ENCODE measurements at places on chromosomes 16 and 17.

- DNase-seq: no peak
Observed at GRCh38 chr16:918068-918467, 52.7 kb downstream of the LMF1 start.

GRCh38 chr16:16928532-16929109 is 542.1 kb downstream of the XYLT1 start:
- no peak for DNase-seq

DNA sequence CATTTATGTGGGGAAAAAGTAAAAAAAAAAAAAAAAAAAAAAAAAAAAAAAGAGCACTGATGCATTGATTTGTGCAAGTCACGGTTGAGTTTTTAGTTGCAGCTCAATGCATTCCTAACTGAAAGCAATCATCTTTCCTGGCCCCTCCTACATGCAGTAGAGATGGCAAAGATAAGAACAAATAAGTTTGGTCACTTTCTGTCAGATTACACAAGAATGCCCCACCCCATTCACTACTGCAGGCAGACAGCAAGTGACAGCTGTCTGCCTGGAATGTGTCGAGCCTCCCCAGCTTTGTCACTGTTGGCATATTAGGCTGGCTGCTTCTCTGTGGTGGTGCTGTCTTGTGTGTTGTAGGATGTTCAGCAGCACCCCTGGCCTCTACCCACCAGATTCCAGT is 243.5 kb downstream of the FOXL1 start:
- no peak for DNase-seq

GRCh38 chr16:73064212-73064993 is 16.5 kb upstream of the ZFHX3 start:
- no peak for DNase-seq

- no peak for DNase-seq
Observed at GRCh38 chr17:62478424-62478879, at the start of gene TLK2. Gene TLK2 (plus strand): TSS chr17:62478825. CDS start chr17:62481126, 2,301 bp downstream.

DNA sequence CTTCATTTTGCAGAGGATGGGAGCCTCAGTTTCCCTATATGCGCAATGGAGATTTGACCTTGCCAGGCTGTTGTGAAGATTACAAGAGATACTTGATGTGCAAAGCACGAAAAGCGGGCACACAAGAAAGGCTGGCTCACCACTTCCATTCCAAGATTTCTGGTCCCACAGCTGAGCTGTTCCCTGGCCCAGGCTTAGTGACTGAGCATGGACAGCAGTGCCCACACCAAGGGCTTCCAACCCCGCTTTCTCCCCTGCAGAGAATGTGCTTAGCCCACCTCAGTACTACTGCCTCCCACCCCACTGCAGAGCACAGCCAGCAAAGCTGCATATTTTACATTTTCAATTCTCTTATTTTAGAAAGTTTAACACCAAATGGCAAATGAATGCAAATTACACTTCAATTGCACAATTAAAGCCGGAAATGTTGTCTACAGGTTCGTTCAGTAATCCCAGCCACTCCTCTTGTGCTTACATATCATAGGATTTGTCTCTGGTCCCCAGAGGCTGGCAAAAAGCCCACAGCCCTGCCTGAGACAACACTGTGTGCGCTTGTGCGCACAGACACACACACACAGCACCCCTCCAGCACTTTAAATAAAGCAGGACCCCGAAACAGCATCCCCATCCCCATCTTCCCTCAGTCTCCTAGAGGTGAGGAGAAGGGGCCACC is 51.8 kb downstream of the VAC14 start:
- DNase-seq: no peak

GRCh38 chr16:31458073-31458843 is 1.0 kb upstream of the ARMC5 start:
- DNase-seq: no peak

GRCh38 chr17:10116753-10117420 is 81.5 kb downstream of the GAS7 start:
- no peak for DNase-seq

DNA sequence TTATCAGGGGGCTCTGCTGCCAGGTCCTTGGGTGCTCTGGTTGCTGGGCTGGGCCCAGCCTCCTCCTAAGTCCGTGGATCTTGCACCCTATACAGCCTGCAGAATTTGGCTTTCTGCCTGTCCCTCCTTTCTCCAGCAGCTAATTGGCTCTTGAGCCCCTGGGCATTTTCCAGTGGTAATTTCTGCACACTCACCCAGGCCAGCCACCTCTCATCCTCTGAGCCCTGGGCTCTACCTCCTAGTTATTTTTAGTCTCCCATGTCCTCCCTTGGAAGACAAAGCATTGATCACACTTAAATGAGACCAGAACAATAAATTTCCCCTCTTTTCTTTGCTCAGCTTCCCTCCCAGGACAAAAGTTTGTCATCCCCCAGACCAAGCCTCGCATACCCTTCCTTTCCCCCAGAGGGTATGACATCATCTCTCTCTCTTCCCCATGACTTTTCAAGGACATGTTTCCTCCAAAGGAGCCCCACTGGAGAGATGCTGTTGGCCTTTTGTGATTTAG is 38.1 kb downstream of the C17orf75 start:
- no peak for DNase-seq

DNA sequence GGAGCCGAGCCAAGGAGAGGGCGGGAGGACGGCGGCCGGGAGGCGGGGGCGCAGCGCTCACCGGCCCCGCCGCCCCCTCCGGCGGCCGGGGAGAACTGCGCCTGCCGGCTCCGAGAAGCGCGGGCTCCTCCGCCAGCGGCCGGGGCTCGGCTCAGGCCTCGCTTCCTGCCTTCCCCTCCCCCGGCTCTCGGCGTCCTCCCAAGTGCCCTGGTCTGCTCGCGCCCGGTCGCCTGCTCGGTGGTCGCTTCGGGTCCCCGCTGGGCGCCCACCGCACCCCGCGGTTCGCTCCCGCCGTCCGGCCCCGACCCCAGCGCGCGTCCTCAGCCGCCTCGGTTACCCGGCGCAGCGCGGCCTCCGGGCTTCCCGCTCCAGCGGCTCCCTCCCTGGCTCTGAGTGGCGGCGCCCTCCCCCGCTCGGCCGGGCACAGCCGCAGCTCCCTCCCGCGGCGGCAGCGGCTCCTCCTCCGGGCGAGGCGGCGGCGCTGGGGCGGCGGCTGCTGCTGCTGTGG is 313 bp downstream of the UBTF start:
- DNase-seq: no peak

GRCh38 chr17:18038149-18038850 is 668 bp downstream of the ATPAF2 start:
- no peak for DNase-seq

DNA sequence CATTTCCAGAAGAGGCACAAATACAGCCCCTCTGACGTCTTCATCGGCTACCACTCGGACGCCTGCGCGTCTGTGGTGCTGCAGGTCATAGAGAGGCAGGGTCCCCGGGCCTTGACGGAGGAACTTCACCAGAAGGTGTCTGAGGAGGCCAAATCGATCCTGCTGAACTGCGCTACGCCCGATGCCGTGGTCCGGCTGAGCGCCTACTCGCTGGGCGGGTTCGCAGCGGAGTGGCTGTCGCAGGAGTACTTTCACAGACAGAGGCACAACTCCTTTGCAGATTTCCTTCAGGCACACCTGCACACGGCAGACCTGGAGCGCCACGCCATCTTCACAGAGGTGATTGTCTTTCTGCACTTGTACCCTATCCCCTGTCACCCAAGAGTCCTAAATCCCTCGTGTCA is 67.0 kb upstream of the ENDOV start:
- no peak for DNase-seq

- no peak for DNase-seq
Observed at GRCh38 chr17:31072186-31072585, 22.6 kb upstream of the NF1 start.

DNA sequence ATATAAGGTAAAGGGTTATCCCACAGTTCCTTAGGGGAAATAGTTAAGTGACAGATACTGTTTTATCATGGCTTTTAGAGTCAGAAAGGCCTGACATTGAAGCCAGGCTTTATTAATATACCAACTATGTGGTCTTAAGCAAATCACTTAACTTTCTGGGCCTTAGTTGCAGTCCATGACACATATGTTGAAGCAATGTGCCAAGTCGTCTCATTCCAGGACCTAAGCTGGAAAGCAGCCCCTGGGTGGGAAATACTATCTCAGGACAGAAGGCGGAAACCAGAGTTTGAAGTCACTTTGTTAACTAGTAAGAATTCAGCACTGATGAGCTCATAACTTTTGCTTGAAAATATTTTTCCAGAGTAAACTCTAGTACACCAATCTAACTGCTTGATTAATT is 80.0 kb downstream of the USP32 start:
- no peak for DNase-seq

GRCh38 chr16:86505899-86506864 is 4.1 kb upstream of the FOXF1 start:
- DNase-seq: no peak

- DNase-seq: no peak
Observed at GRCh38 chr17:16391451-16391850, 10.6 kb downstream of the UBB start.

DNA sequence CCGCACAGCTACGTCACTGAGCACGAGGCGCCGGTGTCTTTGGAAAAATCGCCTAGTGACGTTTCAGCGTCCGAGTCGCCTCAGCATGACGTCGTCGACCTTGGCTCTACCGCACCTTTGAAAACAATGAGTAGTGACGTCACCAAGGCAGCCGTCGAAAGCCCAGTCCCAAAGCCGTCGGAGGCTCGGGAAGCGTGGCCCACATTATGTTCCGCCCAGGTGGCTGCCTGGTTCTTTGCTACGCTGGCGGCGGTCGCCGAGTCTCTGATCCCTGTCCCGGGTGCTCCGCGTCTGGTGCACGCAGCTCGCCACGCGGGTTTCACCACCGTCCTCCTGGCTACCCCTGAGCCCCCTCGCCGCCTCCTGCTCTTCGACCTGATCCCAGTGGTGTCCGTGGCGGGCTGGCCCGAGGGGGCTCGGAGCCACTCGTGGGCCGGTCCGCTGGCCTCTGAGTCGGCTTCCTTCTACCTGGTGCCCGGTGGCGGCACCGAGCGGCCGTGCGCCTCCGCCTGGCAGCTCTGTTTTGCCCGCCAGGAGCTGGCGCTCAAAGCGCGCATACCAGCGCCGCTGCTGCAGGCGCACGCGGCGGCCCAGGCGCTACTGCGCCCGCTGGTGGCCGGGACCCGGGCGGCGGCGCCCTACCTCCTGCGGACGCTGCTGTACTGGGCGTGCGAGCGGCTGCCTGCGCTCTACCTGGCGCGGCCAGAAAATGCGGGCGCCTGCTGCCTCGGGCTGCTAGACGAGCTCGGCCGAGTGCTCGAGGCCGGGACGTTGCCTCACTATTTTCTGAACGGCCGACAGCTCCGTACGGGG is 1.5 kb downstream of the TMEM102 start:
- DNase-seq: no peak

DNA sequence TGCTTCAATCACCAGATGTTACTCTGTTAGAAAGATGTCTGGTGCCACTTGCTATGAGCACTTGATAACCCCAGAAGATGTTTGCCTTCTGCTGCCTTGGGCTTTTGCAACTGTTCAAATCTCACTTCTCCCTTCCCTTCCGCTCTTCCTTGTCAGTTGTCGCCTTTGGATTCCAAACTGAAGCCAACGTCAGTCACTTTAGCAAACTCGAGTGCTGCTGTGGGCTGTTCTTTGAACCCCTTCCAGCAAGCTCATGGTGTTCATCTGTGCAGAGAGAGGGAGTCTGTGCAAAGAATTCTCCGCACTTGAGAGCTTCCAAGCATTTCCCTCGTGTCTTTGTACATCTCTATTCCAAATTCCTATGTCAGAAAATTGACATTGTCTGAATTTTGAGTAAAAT is 879.4 kb downstream of the CDH11 start:
- no peak for DNase-seq

DNA sequence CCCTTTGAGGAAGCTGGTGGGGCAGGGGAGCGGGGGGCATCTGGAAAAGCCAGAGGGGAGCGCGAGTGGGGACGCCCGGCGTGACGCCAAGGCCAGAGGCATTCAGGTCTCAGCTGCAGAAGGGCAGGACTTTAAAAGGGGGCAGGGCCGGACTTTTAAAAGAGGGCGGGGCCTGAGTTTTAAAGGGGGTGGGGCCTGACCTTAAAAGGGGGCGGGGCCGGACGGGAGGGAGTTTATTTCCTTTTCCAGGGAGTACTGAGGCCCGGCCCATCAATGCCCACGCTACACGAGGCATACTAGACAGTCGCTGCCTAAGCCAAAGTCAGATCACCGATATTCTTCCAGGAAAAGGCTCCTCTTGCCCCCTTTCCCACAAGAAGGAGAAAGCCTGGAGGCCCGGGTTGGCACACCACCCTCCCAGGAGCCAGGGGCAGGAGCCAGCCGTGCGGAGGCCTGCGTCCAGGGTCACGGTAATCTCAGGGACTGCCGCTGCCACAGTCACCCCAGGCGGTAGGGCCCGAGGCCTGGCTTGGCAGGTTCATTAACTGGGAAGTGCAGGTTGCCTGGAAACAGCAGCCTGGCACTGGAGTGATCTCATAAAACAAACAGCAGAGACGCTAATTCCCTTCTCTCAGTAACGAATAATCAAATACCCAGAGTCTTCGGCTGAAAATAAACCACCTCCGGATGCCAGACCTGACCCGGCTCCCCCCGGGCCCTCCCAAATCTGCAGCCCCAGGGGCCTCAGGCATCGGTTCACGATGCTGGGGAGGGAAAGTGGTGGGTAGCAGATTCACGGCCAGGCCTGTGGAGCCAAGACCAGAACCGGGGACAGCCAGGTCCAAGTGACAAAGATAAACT is 90.7 kb downstream of the TIMM22 start:
- DNase-seq: no peak

DNA sequence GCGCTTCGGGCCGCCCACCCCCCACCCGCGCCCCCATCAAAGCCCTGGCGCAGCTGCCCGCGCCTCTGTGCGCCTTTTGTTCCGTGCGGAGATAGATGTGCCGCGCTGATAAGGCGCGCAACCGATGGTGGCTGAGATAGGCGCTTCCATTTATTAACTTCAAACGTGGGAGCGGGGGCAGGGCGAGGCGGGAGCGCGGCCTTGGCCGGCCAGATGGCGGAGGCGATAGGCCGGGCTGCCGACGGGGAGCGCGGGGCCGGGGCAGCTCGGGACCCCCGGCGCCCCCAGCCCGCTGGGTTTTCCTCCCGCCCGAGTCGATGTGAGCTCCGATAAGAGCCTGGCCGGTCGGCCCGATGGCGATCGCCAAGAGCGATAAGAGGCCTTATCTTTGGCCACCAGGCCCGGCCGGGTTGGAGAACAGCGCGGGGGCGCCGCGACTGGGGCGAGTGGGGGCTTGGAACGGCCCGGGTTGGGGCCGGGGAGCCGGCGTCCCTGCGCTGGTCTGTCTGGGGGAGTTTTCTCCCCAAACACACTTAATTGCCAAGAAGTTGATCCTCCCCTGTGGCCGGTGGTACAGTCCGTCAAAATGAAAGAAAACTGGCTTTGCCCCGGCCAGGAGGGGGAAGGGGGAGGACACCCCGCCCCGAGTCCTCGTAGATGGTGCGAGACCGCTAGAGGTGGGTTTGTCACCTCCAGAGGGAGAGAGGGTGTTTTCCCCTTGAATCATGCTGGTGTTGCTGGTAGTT is 2.7 kb downstream of the ZFPM1 start:
- DNase-seq: no peak

DNA sequence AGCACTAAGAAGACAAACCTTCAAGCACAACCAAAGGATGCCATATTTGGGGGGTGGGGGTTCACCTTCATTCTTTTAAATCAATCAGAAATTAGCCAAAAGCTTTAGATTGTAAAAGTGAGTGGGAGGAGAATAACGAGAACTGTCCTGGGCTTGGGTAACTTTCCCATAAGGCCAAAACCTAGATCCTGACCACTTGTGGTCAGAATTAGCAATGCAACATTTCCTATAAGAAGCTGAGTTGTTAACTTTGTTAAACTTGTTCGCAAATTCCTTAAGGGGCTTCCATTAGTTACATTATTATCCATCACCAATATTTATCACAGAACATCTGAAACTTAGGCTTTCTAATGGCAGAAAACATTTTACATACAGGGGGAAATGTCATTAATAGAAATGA is 25.1 kb downstream of the STAT5B start:
- DNase-seq: no peak

GRCh38 chr17:61235001-61235826 is 164.4 kb upstream of the TBX2 start:
- DNase-seq: no peak

Data from HS-27A (cell line).